SHP77 treated with DMSO at 0.1 percent for 48 hours (cell line): ENCODE measurements at places on chromosomes 7 and 10.

GRCh38 chr7:30434140-30434799 is 44.3 kb downstream of the NOD1 start:
- DNase-seq: no peak

- no peak for DNase-seq
Measured at GRCh38 chr7:80833289-80834268, 85.3 kb downstream of the SEMA3C start.

DNA sequence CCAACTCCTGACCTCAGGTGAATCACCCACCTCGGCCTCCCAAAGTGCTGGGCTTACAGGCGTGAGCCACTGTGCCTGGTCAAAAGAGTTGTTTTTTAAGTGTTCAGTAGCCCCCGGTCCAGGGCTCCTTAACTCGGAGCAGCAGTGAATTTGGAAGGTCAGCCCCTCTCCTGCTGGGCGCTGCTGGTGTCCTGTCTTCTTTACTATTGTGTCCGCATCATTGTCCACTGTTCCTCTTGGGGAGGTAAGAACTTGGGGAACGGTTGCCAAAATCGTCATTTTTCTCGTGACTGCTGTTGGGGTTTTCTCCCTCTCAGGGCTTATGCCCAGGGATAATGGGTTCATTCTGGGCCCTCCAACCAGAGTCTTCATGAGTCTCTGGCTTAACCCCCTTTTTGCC is 46.7 kb downstream of the CAMK1D start:
- no peak for DNase-seq

DNA sequence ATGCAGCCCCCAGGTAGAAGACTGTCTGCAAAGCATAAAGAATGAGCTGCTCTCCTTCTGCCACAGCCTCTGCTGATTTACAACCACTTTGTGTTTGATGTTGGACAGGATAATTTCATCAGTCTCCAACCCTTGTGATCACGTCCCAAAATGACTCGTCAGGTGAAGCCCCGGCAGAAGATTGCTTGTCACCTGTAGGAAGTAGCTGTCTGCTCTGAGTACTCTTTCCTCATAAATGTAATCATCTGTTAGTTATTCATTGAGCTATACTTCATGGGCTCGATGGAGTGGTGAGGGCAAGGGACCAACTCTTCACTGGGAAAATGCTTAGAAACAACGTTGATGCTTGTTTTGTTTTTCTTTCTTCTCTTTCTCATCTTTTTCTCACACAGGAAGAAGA is 290.9 kb upstream of the SP8 start:
- no peak for DNase-seq

GRCh38 chr7:23020742-23021401 is 6.9 kb upstream of the HYCC1 start:
- no peak for DNase-seq

DNA sequence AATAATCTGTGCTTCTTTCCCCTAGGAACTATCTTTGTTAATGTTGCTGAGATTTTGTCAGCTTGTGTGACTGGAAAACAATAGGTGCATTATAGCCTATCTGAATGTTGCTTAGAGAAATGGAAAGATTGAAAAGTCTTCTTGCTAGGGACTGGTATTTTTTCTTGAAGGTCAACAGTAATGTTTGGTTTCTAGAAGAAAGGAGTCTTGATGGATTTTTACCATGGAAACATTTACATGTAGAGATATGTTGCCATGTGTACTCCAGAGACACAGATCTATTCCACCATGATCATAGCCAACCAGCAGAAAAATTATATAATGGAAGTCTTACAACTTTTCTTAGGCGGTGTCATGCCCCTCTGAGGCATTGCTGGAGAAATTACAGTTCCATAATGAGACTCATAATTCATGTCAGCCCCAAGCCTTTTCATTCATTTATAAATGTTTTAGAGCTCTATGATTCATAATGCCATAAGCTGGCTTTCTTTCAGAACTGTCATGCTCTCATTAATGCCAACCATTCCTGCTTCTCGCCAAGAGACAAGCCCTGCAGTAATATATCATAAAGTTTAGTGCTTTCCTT is 175.1 kb upstream of the PTPRZ1 start:
- no peak for DNase-seq

- no peak for DNase-seq
Measured at GRCh38 chr10:81847675-81848074, 27.3 kb upstream of the NRG3 start.

- DNase-seq: no peak
Measured at GRCh38 chr7:44327981-44328380, 2.6 kb upstream of the CAMK2B start.

- DNase-seq: no peak
Measured at GRCh38 chr10:60549686-60550085, 160.0 kb upstream of the ANK3 start.

- DNase-seq: peak; percentile 42
Measured at GRCh38 chr10:35635576-35635975, 6.5 kb downstream of the FZD8 start.

- peak; percentile 41 for DNase-seq
Measured at GRCh38 chr7:37916673-37917660, at the start of gene SFRP4. Gene SFRP4 (minus strand): TSS chr7:37916817. CDS start chr7:37916537, 280 bp downstream.

DNA sequence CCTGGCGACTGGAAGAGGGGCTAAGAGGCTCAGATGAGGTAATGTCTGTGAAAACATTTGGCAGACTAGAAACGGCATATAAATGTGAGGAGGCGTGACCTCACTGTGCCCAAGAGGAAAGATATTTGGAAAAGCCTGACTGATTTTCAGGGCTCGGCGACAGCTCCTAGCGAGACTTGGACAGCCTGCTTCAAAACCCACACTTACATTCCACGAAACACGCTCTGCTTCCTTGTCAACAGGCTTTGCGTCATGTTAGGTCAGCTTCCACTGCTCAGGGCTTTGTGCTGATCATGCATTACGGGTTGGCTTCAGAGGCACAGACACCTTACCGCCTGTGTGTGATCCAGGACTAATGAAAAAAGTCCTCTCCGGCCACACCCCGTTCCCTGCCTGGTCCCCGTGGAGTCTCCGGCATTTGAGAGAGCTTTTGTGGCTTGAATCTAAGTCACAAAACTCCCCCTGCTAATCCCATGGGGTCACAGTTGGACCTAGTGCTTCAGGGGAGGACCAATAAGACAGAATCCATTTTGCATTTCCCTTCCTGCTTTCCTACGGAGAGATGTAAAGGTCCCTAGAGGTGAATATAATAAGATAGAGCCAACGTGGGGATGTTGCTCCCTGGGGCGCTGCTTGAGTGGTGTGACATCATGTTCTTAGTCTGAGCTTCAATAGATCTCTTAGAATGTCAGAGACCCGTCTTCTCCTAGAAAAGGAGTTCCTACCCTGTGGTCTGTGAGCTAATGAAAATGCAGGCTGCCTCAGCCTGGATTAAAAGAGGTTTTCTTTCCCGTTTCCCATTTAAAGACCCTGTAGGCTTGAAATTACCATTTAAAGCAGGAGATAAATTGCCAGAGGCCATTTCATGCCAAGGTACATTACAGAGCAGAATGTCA is 25.5 kb downstream of the FGFBP3 start:
- DNase-seq: no peak

GRCh38 chr7:121541457-121541856 is 145.3 kb upstream of the FAM3C start:
- no peak for DNase-seq

- no peak for DNase-seq
Measured at GRCh38 chr10:3435671-3436070, 263.1 kb upstream of the PITRM1 start.

GRCh38 chr7:139317939-139318505 is 23.1 kb upstream of the FMC1 start:
- DNase-seq: no peak

DNA sequence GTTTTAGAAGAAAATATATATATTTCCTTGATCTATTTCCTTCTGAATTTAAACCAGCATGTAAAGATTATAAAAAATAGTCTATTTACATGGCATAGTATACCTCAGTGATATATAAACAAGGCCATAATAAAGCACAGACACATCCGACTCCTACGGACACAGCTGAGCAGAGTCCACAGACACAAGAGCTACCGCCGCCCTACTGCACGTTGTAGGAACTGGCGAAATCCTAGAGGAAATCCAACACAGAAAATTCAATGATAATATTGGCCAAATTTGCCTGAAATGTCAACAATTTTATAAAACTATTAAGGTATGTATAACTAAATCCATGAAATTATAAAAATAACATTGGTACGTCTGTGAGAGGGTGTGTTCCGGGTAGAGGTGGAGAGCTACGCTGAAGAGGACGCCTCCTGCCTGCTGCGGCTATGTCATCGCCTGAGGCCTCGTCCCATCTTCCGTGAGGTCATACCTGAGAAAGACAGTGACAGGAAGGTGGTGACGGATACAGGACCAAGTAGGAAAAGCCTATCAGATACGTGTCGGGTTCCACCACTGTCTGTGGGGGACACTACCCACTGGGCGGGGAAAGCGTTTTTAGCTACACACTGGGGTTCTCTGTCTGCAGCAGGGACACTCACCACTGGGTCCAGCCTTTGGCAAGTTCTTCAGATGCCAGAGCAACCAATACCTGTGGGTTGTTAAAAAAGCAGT is 29.3 kb upstream of the NCAPG2 start:
- no peak for DNase-seq

- no peak for DNase-seq
Measured at GRCh38 chr7:30866939-30867338, 44.7 kb upstream of the AQP1 start.
